ENCODE measurements at places on chromosomes 5 and 9.

DNA sequence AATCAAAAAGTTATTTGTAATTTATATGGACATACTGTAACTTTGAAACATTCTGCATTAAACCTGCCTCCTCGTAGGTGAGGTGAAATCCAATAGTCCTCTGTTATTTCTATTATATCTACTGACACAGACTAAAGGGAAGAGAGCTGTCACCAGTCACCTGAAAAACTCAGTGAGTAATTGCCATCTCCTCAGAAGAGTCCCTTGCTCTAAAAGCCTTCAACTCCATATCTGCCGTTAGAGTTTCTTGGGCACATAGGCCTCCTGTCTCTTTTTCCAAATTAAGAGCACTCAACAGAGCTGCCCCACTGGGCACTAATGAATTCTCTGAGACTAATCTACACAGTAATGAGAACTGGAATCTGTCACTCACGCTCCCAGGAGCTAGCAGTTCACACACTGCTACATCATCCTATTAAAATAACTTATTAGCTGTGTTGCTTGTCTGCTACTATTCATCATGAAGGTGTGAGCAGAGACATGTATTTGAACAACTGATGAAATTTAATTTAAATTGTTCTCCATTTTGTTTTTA lies 67.3 kb upstream of the VCAN start:
- DNase-seq, result no peak

GRCh38 chr5:112895682-112896081 lies 26.3 kb downstream of the REEP5 start:
- no peak for DNase-seq

- no peak for DNase-seq
Measured at GRCh38 chr5:61735531-61735930, 403.5 kb downstream of the ZSWIM6 start.

DNA sequence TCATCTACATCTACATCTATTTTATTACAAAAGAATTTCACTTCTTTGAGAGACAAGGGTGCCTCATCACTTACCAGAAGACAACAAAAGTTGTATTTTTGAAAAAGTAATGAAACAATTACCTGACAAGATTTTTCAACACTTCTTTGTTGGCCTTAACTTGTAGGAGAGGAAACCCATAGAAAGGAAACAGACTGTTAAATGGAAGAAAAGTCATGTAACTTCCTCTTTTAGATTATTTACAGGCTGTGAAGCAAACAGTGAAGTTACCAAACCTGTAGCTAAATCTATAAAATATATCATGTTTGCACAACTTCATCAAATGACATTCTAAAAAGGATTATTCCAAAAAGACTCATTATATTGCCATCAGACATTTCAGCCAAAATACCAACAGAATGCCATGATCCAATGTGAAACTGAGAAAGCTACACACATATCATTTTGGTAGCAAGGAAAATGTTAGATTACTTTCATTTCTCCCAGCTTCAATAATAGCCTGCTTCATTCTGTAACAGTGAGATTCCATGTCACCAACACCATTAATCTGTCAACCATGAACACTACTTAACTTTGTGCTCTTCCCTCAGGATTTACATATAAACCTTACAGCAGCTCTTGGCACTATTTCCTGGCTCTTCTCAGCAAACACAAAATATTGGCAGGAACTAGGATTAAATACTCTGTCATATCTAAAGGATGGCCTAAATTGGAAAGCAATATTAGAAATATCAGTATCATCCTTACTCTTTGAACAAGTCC lies 122.5 kb downstream of the MCTP1 start:
- no peak for DNase-seq

DNA sequence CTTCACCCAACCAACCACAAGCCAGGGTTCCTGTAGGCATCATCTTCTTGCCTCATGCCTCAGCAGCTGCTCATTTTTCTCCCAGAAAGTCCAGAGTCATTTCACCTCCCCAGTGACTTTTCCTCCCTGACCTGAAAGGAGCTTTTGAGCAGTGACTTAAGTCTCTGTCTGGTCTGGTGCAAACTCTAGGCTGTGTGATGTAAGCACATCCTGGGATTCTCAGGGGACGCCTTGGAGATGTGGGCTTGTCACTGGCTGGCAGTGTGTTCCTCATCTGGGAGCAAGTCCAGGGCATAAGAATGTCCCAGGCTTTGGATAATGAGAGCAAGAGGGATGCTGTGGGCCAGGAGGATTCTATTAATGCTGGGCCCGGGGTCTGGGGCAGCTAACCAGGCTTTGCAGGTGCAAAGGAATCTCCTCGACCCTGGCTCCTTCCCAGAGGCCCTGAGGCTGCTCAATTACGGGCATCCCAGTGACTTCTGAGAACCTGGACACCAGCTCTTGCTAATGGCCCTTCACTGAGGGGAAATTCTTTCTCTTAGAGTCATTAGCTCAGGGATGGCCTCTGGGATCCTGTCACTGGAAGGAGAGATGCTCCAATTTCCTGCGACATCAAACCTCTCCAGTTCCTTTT lies 211.0 kb upstream of the PANK3 start:
- no peak for DNase-seq

- no peak for DNase-seq
Measured at GRCh38 chr5:97094579-97095317, 47.7 kb downstream of the LIX1 start.

DNA sequence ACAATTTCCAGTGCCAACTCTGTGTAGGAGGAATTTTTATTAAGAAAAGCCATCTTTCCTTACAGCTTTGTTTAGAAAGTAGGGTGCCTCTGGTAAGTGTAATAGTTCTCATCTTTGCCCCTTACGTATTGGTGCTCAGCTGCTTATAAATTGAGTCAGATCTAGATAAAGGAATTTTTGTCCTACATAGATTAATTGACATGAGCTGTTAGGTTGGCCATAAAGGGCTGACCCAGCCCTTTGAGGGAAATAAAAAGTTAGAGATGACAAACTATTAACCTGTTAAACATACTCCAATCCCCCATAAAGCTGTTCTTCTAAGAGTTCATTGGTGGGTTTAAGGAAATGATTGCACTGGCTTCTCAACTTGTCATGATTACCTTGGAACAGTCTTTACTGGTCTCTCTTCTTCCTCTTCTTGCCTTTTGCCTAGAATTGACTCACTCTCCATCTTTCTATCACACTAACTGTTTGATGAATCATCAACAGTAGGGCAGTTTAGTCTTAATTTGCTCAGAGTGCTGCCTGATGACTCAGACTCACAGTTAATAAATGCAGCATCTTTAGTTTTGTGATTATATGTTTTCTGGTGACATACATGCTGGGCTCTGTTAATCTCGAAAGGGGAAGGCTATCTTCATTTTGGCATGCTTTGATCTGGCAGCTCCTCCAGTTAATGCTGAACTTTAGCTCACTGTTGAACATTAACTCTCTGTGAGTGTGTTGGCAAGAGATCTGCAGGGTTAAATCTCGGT lies 51.7 kb downstream of the ARHGAP26 start:
- no peak for DNase-seq

GRCh38 chr5:129460672-129460935 lies 506 bp downstream of the ADAMTS19 start:
- no peak for DNase-seq

DNA sequence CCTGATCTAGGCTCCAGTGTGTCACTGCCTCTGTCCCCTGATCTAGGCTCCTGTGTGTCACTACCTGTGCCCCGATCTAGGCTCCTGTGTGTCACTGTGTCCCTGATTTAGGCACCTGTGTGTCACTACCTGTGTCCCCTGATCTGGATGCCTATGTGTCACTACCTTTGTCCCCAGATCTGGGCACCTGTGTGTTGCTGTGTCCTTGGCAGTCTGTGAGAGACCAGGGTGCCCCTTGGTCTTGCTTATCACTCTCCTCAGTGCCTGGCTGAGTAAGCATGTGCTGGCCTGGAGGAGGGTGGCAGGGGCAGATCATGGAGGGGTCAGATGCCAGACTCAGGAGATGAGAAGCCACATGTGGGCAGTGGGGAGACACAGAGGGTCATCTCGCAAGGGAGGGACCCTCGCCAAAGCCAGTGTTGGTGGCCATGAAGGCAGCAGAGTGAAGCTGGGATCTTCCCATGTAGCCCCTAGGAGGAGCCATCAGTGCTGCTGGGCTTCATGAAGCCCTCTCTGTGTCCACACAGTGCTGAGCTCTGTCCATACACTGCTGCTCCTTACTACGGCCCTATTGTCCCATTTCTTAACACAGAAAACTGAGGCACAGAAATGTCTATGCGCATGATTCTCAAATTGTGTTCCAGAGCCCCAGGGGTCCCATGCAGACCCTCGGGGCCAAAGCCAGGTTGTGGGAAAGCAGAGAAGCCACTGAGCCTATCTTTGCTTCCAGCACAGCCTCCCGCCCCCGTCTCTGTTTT lies 15.5 kb downstream of the OLFML2A start:
- DNase-seq, result no peak

DNA sequence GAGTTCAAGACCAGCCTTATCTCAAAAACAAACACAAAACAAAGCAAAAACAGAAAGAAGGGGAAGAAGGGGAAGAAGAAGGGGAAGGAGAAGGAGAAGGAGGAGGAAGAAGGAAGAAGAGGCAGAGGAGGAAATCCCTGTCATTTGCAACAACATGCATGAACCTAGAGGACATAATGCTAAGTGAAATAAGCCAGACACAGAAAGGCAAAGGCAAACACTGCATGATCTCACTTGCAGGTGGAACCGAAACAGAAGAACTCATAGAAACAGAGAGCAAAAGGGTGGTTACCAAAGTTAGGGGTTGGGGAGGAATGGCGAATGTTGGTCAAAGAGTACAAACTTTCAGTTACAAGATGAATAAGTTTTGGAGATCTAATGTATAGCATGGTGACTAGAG lies 135.4 kb downstream of the UGCG start:
- no peak for DNase-seq

- no peak for DNase-seq
Measured at GRCh38 chr5:173537228-173537627, 79.2 kb downstream of the BOD1 start.

DNA sequence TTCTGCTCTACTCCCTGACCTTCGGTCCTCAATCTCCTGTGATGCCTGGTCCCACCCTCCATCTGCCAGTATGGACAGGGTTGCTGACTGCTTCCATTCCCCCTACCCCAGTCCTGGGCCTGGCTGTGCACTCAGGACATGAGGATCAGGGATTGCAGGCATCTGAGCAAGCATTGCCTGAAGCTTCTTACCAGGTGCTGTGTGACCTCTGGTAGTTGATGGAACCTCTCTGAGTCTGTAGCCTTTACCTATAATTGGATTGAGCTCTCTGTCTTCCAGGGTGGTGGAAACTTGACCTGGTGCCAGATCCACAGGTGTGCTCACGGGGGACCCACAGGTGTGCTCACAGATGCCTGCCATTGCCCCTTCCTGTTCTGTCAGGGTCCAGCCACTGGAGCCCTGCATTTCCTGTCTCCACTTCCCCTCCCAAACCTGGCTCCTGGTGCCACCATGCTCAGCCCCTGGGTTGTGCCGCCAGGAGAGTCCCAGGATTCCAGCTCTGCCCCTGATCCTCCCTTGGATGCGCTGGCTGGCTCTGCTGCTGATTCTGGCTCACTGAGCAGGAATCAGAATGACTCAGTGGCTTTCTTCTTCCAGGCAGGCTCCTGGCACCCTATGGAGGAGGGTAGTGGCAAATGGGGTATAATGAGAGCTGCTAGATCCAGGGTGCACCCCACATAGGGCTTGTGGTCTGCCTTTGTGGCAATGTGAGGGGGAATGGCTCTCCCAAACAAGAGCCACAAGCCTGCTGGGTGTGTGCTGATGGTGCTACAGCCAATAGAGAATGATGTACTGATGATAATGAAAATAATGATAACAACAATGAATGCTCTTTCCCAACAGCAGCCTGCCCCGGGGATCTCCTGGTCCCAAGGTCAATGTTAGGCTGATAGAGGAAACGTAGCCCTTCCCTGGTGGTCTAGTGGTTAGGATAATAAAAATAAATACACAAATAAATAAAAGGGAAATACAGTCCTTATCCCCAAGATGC lies 35.2 kb upstream of the PSD2 start:
- no peak for DNase-seq
